ENCODE measurements at places on chromosomes 3 and 15.
A peak's percentile ranks its signal among the peaks of the same experiment; 100 is the strongest.

DNA sequence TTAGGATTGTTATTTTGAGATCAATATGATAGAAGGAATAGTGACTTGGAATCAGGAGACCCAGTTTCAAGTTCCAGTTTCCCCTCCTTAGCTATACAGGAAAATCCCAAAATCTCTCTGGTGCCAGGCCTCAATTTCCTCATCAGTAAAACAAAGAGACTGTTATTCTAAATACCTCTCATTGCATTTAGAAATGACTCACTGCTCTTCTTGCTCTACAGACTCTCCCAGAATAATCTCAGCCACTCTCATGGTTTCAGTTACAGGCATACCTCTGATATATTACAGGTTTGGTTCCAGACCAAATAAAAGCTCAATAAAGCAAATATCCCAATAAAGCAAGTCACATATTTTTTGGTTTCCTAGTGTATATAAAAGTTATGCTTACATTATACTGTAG, 28.3 kb downstream of the IMPG2 start:
- DNase-seq = no peak

DNA sequence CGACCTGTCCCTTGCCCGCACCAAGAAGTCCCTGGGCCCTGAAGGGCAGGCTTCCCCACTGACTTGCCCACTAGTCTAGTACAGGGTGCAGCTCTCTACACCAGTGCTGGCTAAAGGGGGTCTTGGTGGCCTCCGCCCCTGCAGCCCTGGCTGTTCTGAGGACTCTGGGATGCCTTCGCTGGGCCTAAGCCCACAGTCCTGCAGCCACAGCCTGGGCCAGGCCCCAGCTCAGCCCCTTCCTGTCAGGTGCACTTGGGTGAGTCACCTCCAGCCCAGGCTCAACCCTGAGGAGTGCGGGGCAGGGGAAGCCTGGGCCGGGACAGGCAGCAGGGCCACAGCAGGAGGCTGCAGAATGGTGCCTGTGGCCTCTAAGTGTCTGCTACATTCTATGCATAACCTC, 971 bp downstream of the C3orf22 start:
- DNase-seq = no peak

DNA sequence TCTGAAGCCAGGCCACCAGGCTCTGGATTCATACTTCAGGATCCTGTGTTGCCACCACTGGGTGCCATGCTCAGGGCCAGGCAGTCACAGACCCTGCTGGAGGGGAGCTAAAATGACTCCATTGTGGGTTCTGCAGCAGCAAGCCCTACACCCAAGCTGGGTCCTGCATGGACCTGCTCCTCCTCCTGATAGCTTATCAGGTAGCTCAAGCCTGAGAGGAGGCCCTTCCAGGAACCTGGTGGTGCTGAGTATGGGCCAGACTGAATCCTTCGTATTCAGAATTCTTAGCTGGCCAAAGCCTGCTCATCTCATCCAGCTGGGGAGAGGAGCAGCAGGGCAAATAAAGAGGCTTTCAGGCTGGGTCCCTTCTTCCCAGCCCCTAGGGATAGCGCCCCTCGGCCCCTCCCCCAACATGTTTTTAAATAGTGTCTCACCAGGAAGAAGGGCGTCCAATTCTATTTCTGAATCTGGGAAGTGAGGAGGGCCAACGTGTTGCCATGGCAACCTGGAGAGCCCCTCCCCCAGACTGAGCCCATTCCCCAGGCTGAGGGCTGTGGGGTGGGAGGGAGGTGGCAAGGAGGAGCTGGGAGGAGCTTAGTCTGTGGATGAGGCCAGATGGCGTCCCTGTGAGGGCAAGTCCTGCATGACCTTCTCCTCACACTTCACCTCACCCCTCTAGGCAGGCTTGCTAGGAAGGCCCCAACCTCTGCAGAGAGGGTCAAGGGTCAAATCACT, 11.0 kb upstream of the CAMKV start:
- no peak for DNase-seq

DNA sequence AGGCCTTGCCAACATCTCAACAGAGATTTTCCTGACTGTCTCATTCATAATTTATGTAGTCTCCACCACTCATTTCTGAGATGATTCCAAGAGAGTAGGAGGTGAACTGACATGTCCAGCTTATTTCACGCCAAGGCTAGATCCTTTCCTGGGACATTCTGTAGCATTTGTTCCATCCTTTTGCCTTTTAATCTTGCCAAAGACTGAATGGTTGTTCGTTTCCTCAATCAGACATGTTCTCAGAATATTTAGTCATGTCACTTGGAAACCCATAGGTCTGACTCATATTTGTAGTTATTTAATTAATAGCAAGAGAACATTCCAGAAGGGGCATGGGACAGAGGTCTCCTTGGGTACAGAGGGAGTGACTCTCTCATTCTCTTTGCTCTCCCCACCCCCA, 80.9 kb downstream of the DHX36 start:
- DNase-seq = no peak

DNA sequence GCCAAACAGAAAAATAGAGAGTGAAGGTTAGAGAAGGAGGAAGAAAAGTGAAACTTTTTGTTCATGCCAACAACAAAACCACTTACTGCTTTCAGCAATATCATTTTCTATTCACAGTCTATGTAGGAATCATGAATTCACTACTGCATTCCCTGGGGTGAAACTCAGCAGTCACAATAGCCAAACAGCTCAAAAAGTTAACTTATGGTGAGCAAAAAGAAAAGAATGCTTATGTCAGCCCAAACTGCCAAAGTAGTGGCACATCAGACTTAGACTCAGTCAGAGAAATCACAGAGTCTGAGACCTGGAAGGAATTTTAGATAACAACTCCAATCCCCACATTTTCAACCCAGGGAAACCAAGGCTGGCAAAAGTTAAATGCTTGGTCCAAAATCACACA, 238.7 kb upstream of the TMCO5A start:
- DNase-seq = no peak

- DNase-seq = no peak
Observed at GRCh38 chr15:35724626-35725025, 178.7 kb upstream of the DPH6 start.

DNA sequence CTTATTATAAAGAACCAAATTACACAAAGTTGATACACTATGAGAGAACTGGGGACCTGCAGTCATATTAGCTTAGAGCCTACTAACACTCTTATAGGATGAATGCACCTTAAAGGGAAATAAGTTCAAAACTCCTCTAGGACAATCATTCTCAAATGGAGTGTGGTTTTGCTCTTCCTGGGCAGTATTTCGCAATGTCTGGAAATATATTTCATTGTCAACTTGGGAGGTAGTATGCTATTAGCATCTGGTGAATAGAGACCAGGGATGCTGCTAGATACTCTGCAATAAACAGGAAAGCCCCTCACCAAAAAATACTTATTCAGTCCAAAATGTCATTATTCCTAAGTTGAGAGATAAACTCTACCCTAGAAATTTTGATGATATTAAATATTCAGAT, 451.4 kb upstream of the ARPP21 start:
- no peak for DNase-seq

GRCh38 chr3:87361271-87361670, 84.9 kb upstream of the POU1F1 start:
- no peak for DNase-seq

DNA sequence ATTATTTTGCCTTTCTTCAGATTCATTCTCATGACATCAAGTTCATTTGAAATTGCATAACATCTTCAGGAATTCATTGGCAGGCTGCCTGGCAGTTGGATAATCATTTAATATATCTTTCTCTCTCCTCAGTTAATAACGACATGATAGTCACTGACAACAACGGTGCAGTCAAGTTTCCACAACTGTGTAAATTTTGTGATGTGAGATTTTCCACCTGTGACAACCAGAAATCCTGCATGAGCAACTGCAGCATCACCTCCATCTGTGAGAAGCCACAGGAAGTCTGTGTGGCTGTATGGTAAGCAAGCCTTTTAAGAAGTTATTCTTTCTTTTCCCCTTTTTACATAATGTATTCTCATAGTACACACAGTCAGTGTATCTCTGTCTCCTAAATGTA, 38.2 kb downstream of the TGFBR2 start:
- DNase-seq = peak; percentile 40

GRCh38 chr3:135458541-135459322, 506.8 kb upstream of the PPP2R3A start:
- no peak for DNase-seq

DNA sequence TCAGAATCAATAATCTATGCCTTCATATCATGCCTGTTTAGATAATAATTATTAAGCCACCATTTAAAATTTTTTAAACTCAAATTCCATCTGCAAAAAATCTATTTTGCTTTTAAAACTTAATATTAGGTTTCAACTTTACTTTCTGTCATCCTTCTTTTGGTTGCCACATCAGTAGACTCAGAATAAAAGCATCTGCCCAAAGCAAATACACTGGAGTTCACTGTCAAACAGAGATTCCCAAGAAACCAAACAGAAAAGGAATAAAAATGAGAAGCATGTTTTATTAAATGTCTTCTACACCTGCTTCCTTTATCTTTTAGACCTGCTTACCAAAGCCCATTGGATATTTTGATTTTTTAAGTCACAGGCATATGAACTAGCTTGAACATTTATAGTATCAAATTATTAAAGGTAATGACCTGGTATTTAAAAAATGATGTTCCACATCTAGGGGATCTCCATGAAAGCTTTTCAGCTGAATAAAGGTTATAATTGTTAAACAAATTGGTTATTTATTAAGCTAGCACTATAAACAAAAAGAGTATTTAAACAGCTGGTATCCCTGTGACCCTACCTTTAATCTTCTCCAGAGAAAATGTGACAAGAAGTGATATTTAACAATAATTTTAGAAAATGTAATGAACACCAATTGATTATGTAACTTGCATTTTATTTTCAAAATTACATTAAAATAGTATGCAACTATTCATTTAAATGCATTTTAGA, 62.5 kb downstream of the ALCAM start:
- no peak for DNase-seq

DNA sequence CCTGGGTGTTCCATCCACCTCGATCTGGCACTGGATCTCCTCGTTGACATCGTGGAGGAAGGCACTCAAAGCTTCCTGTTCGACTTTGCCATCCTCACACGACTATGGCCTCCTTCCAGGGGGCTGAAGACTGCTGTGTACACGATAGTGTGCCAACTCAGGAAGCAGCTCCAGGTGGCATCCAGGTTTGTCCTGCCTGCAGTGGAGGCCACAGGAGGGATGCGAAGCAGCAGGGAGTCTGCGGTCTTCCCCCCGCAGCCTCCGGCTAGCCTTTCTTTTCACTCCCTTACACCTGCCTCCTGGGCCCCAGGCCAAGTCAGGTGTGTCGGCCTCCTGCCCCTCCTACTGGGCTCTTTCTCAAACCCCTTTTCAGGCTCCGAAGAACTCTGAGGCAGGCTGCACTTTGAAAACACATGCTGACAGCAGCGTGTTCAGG, 32.2 kb downstream of the SYNM start:
- no peak for DNase-seq

DNA sequence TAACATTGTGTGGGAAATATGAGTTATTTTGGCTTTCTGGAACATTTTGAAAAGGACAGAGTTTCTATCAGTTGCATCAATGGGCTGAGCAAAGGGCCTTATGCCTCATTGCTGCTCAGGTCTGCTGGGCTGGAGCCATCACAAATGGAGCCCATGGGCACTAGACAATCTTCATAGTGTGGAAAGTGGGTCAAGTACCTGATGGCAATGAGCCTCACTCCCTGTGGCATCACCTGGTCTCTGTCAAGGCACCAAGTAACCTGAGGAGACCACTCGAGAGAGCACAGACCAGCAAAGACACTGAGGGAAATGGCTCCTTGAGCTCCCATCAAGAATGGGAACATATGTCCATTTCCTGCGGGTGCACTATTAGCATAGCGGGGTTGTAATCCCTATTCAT, 96.7 kb upstream of the PPP2R3A start:
- no peak for DNase-seq

DNA sequence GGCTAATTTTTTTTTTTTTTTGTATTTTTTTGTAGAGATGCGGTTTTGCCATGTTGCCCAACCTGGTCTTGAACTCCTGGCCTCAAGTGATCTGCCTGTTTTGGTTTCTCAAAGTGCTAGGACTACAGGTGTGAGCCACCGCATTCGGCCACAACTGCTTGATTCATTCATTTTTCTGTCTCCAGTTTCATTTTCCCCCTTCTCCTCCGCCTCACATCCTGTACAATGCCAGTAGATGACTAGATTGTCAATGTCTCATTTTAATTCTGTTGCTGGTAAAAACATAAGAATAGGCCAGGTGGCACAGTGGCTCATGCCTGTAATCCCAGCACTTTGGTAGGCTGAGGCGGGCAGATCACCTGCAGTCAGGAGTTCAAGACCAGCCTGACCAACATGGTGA, 12.0 kb upstream of the ZNF592 start:
- DNase-seq = peak; percentile 54

GRCh38 chr3:57892423-57892822, 115.8 kb upstream of the FLNB start:
- DNase-seq = no peak

GRCh38 chr15:35427496-35427895, 118.5 kb downstream of the DPH6 start:
- DNase-seq = no peak

DNA sequence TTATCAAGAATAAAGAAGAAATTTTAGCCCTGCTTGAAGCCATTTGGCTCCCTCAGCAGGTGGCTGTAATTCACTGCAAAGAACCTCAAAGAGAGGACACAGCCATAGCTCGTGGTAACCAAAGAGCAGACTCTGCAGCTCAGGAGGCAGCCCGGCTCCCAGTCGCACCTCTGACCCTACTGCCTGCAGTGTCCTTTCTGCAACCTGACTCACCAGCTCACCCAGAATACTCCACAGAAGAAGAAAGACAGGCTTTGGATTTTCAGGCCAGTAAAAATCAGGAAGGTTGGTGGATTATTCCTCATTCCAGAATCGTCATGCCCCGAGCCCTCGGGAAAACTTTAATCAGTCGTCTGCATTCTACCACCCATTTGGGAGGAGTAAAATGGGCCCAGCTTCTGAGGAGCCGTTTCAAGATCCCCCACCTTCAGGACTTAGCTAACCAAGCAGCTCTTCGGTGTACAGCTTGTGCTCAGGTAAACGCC, 38.6 kb downstream of the ZBTB11 start:
- no peak for DNase-seq

- DNase-seq = no peak
Observed at GRCh38 chr3:141422961-141423582, 54.8 kb downstream of the ZBTB38 start.

GRCh38 chr15:60681353-60681752, 202.4 kb upstream of the ICE2 start:
- DNase-seq = no peak

DNA sequence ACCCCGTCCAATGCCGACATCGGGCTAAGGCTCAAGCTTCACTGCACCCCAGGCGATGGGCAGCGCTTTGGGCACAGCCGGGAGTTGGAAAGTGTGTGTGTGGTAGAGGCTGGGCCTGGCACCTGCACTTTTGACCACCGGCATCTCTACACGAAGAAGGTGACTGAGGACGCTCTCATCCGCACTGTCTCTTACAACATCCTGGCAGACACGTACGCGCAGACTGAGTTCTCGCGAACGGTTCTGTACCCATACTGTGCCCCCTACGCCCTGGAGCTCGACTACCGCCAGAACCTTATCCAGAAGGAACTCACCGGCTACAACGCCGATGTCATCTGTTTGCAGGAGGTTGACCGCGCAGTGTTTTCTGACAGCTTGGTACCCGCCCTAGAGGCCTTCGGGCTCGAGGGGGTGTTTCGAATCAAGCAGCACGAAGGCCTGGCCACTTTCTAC, 1.0 kb downstream of the PDE12 start:
- peak; percentile 28 for DNase-seq

Measured in stimulated activated CD4-positive, alpha-beta T cell treated with anti-CD3 and anti-CD28 coated beads, Interleukin-2, amount 100 ng/mL, for 48 hours (primary cell).